ENCODE measurements at places on chromosomes 5 and 9.

GRCh38 chr5:151798674-151799073 is 26.9 kb downstream of the G3BP1 start:
- no peak for DNase-seq

GRCh38 chr5:65261499-65261898 is 220.2 kb downstream of the ADAMTS6 start:
- no peak for DNase-seq

DNA sequence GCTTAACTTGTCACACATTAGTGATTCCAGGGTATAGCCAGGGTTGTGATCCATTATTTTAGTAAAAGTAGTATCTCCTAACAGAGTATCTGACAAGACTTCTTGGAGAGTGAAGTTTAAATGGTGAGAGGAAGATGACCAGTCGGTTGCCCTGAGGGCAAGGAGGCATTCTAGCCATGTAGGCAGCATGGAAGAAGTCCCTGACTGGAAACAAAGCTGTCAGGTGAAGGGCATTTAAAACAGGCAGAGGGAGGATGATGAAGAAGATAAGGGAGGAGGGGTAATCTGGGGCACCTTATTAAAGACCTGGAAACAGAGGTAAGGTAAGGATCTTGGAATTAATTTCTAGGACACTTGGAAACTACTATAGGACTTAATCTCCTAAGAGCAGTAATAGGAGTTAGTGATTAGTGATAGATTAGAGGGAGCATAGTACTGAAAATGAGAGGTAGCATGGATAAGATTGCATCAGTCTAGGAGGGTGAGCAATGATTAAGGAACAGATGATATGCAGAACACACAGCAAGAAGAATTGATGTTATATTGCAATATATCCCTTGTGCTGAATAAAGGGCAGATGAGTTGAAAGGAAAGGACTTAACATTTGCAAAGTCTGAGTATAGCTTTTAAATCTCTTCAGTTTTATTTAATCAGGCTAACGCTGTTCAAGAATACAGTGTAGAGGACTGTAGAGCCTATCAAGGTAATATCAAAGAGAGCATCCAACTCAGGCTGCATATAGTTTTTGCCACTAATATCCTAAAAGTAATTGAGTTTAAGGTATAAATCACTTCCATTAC is 9.6 kb downstream of the KIF2A start:
- DNase-seq, result peak; percentile 28

DNA sequence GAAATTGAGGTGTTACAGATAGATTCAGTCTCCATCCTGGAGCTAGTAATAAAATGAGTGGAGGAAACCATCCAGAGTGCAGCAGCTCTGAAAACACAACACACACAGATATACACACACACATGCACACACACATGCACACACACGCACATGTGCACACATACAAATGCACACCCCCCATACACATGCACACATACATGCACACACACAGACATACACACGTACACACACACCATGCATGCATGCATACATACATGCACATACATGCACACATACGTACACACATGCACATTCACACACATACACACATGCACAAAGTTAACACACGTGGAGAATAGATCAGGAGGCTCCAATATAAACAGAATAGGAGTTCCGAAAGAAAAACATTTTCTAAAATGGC is 21.0 kb upstream of the OBP2B start:
- no peak for DNase-seq

GRCh38 chr5:38555354-38556087 is 925 bp downstream of the LIFR start:
- DNase-seq, result no peak

DNA sequence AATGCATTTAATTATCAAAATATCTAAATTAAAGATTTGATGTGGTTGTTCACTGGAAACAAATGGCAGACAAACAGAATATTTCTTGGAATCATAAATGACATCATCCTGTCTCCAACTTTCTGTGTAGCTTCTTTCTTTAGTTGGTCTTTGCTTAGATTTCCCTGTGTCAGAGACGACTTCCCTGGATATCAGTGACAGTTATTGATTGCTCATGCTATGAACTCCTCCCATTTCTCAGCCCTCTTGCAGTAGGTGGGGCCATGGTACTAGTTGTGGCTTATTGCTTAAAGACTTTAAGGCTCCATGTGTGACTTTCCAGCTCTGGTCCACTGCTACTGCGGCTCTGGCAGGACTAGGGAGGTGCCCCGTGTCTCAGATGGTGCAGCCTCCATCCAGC is 592.6 kb downstream of the MTRR start:
- no peak for DNase-seq

GRCh38 chr5:29744618-29745017 is 1448.9 kb upstream of the CDH6 start:
- no peak for DNase-seq
